Posterior vena cava (tissue), 2 donors: ENCODE measurements at places on chromosomes 4 and X. TPM values are rescaled to one million over a fixed set of nuclear protein-coding genes. Genes with fewer than 3 reads are reported as not detected.

The BTK gene
- 11.5 TPM for total RNA-seq

- DNase-seq, result no peak
These were observed 268.5 kb downstream of the PRDM5 start for GRCh38 chr4:120653804-120654573.

The TRIML1 gene
- total RNA-seq, result not detected

The ITM2A gene
- total RNA-seq, result 129 TPM

DNA sequence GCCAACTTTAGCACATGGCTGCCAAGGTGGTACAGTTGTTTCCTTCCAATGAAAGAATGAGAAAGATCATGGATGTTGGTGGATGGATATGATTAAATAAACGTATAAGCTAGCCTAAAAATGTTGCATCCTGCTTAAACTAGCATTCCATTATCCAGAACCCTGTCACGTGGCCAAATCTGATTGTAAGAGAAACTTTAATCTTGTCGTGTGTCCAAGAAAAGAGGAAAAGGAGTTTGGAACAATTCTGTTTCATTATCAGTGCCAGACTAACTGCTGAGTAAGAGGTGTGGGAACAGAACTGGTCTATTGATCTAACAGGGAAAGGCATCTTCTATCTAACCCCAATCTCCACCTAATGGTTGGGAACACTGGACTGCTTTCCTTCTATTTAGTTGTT, 325.2 kb upstream of the BMP3 start:
- DNase-seq, result no peak

DNA sequence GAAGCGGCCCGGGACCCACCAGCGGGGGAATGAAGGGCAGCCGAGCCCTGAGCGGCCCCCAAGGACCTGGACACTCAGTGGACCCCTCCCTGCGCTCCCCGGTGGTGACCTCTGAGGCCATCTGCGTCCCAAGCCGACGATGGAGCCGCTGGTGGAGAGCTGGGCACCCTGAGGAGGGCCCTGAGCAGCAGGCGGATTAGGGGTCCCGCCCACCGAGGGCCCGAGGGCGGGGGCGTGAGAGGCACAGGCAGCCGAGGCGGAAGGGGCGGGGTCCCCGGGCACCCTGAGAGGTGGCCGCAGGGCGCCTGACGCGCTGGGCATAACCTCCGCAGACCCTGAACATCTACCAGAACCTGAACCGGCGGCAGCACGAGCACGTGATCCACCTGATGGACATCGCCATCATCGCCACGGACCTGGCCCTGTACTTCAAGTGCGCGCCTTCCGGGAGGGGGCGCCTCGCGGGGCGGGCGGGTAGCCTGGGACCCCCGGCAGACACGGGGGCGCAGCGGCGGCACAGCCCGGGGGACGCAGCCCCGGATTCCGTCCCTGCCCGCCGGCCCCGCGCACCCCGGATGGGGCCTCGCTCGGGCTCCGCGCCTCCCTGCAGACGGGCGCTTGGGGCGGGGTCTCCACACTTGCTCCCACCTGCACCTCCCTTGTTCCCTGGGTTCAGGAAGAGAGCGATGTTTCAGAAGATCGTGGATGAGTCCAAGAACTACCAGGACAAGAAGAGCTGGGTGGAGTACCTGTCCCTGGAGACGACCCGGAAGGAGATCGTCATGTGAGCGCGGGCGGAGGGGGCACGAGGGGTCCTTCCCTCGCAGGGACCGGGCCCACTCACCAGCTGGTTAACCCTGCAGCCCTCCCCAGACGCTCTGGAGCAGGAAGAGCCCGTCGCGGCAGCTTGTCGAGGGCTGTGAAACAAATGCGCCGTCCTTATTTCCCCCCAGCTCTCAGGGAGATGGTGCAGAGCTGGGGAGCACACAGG, 10.3 kb downstream of the ATP5ME start:
- peak; percentile 90 for DNase-seq
